MCF 10A (cell line): ENCODE measurements at places on chromosomes 7 and 10. TPM values are rescaled to one million over a fixed set of nuclear protein-coding genes. Genes with fewer than 3 reads are reported as not detected.

Gene PRTFDC1
- total RNA-seq, result not detected in 2 replicates

Gene HOXA3
- total RNA-seq, result 8.2 and 14.0 TPM in 2 replicates

Gene PLA2G12B
- not detected in 2 replicates for total RNA-seq

Gene FAM25A
- total RNA-seq, result not detected in 2 replicates

Gene MSMB
- not detected in 2 replicates for total RNA-seq

Gene IQUB
- 0.16 and 0.17 TPM in 2 replicates for total RNA-seq

Gene GPR158
- total RNA-seq, result not detected in 2 replicates

GRCh38 chr7:133652547-133652946 lies 399.7 kb downstream of the EXOC4 start:
- H3K36me3 ChIP-seq, result no peaks in the 10 kb centered on the region
- peaks cover 20% of the 10 kb centered on the region for H3K4me1 ChIP-seq
- H3K4me3 ChIP-seq, result no peak overlapping the region
- no peak overlapping the region for H3K27ac ChIP-seq

DNA sequence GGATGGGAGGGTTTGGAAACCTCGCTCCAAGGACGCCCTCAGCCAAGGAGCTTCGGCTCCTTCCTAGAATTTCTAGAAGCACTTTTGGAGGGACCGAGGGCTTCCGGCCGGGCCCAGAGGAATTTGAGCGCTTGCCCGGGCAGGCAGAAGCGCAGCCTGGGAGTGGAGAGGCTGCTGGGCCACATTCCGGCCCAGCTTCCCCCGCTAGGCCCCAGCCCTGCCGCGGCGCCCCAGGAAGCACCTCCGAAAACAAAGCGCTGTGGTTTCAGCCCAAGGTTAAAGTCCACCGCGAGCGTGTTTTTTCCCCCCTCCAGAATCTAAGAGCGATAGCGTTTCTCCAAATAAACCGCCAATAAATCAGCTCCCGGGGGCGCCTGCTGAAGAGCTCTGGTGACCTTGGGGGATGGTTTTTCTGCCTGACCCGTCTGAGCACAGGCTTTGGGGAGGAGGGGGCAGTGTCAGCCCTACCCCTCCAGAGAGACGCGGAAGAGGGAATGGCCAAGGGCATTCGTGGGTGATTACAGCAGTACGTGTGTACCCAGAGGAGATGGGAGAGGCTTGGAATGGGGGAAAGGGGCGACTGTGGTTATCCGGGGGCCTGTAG lies 5.7 kb upstream of the TNRC18 start:
- peak overlapping the region; percentile 98 for H3K4me3 ChIP-seq
- peak overlapping the region; percentile 94 for H3K27ac ChIP-seq
- no peak for DNase-seq
- H3K36me3 ChIP-seq, result peaks cover 35% of the 10 kb centered on the region
- H3K27me3 ChIP-seq, result no peaks in the 10 kb centered on the region
- H3K4me1 ChIP-seq, result peaks cover 21% of the 10 kb centered on the region

GRCh38 chr10:106557951-106558733 lies 606.4 kb downstream of the SORCS1 start:
- DNase-seq, result peak; percentile 74
- H3K27ac ChIP-seq, result peak overlapping the region; percentile 15
- peaks cover 39% of the 10 kb centered on the region for H3K4me1 ChIP-seq
- H3K4me3 ChIP-seq, result no peak overlapping the region
- H3K27me3 ChIP-seq, result no peaks in the 10 kb centered on the region

- H3K4me3 ChIP-seq, result no peak overlapping the region
- H3K36me3 ChIP-seq, result peaks cover 79% of the 10 kb centered on the region
- H3K4me1 ChIP-seq, result no peaks in the 10 kb centered on the region
These were observed 51.0 kb upstream of the SUN1 start for GRCh38 chr7:781186-781849.

- no peak overlapping the region for H3K4me3 ChIP-seq
- H3K36me3 ChIP-seq, result no peaks in the 10 kb centered on the region
- no peak for DNase-seq
- H3K27ac ChIP-seq, result no peak overlapping the region
- no peaks in the 10 kb centered on the region for H3K4me1 ChIP-seq
- peaks cover 12% of the 10 kb centered on the region for H3K27me3 ChIP-seq
These were observed 172.1 kb downstream of the SLC16A9 start for GRCh38 chr10:59537501-59537900.

DNA sequence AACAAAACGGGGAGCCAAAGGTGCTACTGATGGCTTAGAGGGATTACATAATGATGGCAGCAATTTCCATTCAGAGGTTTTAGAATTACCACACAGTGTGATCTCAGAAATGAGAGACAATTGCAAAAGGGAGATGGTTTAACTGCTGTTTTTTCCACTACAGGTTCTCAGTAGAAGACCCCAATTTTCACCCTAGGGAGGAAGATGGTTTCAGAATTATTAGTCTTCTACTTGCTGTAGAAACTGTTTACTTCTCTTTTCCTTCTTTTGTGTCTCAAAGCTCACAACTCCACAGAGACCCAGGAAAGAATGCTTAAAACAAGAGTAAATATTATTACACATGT lies 226.5 kb downstream of the INHBA start:
- H3K4me1 ChIP-seq, result no peaks in the 10 kb centered on the region
- no peak overlapping the region for H3K27ac ChIP-seq
- H3K4me3 ChIP-seq, result no peak overlapping the region
- no peak for DNase-seq
